Activated gamma-delta T cell treated with Interleukin-2 at 50 U/mL for 16 hours (primary cell): ENCODE measurements at places on chromosomes 2 and 18.

DNA sequence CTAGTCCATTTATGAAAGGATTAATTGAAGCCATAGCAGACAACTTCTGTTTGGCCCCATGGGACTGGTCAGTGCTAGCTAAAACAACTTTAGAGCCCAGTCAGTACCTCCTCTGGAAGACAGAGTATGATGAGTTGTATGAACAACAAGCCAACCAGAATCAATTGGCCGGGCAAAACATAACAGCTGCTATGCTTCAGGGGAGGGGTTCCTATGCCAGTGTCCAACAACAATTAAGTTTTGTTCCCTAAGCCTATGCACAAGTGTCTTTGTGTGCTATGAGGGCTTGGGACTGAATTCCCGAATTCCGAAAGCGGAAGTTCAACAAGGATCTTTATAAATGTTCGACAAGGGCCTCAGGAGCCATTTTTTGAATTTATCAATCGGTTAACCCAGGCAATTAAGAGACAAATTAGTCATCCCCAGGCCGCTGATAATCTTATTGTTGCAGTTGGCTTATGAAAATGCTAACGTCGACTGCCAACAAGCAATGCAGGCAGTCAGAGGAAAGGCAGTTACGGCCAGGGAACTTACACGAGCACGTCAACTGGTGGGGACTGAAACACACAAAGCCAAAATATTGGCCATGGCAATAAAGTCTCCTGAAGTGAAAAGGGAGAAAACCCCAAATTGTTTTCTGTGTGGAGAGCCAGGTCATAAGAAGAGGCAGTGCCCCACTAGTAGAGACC is 57.9 kb downstream of the ZNF638 start:
- no peak for DNase-seq

DNA sequence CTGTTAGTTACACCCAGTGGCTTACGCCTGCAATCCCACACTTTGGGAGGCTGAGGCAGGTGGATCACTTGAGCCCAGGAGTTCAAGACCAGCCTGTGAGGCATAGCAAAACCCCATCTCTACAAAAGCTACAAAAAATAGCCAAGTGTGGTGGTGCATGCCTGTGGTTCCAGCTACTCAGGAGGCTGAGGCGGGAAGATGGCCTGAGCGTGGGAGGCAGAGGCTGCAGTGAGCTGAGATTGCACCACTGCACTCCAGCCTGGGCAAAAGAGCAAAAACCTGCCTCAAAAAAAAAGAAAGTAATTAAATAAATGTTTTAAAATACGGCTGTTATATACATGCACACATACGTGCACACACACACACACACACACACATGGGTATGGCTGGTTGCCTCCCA is 194.8 kb downstream of the HDAC4 start:
- no peak for DNase-seq

- DNase-seq: no peak
Measured at GRCh38 chr2:83112858-83113257, 1346.2 kb downstream of the SUCLG1 start.

GRCh38 chr2:94982156-94982555 is 43.4 kb upstream of the MAL start:
- no peak for DNase-seq

DNA sequence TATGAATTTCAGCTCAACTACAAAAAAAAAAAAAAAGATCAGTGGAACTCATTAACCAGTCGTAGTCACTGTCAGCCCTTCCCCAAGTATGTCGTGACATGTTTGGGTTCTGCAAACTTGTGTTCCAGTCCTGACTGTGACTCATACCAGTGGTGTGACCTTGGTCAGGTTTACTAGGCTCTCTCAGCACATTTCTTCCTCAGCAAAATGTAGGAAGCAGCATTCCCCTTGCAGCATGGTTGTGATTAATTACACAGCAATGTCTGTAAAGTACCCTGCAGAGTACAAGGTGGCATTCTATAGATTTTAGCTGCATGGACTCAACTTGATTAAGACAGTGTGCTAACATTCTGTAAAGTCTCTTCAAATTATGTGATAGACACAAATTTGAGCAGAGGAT is 156.9 kb downstream of the LAMA1 start:
- no peak for DNase-seq

DNA sequence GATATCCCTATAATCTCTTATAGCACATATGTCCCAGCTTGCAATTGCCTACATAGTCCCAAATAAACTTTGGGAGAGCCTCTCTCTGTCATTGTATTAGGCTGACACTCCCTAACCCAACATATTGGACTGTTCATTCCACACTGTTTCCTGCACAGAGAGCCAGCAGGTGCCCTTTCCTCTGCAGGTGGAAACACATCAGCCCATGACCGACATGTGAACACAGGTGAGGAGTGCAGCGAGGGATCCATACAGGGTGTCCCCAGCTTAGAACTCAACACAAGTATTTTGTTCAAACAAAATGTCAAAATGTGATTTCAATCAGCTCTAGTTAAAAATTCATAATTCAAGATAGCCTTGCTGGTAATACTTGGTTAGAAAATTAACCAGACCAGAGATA is 49.9 kb upstream of the TPO start:
- no peak for DNase-seq

DNA sequence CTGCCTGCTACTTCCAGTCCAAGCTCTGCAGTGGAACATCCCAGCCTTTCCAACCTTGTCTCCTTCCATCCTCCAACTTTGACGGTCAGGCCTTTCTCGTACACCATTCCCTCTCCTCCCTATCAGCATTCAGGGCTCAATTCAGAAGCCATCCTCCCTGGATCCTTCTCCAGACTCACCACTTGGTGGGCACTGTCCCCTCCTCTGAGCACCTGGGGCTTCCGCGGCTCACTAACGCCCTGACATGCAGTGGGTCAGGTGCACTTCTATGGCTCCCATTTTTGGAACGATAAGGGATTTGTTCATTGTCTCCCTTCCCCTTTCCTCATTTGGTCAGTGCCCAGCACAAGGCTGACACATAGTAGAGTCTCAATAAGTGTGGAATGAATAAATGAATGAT is 56.7 kb downstream of the TNS1 start:
- DNase-seq: no peak

DNA sequence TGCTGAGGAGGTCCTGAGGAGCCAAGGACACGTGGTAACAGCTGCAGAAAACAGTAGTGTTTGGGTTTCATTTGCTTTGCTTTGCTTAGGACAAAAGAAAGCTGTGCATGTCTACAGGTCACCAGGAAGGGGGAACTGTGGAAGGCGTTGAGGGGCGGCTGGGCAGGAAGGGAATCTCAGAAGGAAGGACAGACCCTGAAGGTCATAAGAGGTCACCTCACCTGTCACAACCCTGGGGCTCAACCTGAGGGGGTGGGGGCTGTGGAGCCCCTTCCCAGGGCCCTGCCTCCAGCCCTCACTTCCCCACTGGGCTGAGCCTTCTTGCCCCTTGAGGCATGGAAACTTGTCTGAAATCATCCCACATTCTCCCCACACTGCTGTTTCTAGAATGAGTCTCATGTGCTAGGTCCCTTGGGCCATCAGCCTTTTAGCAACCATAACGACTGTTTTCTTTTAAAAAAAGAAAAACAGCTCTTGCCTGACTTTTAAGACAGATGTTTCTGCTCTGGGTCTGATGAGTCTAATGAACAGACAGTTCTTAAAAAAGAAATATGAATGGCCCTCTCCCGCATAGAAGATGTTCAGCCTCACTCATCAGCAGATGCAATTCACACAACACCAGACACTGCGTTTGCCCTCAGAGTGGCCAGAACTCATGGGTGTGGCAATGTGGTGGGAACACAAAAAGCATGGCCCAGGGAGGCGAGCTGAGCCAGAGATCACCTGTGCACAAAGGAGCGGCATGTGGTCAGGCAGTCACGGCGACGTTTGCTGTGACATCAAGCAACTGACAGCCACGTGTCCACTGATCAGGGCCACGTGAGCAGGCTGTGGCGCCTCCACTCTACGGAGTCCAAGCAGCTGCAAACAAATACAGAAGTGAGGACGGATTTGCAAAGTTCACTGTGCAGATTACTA is 84.0 kb downstream of the SEPTIN10 start:
- DNase-seq: no peak

- no peak for DNase-seq
Measured at GRCh38 chr18:80210312-80211083, 36.8 kb downstream of the PARD6G start.
